ENCODE measurements at places on chromosomes 16 and 17.

- no peak for DNase-seq
Observed at GRCh38 chr16:11459722-11460121, 114.5 kb downstream of the RMI2 start.

DNA sequence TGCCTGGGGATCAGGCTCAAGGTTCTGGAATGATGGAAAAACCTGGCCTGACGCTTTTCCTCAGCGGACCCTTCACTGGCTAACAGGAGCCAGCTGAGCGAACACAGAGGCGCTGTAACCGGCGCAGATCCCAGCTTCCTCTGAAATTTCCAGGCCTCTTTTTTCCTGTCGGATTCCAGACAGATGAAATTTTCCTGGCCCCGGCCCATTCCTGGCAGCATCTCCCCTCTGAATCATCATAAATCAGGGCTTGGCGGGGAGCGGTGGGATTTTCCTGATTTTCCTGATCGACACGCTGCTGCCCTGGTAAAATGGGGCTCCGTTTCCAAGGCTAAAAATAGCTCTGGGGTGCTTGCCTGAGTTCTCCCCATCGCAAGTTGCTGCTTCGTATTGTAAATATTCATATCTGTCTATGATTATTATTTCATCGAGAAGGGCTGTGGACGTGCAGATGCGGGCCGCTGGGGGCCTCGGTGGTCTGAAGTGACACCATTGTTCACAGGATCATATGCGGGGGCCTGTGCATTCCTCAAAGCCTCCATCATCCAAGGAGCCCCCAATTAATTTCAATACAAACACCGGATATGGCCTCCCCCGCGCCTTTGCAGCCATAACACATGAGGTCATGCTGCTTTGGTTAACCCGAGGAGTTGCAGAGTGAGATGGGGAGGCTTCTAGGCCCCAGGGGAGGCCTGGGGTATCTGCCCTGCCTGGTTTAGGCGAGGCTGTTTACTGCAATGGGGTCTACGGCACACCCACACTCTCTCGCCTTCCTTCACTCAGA, 45.8 kb upstream of the ETV4 start:
- no peak for DNase-seq

- no peak for DNase-seq
Observed at GRCh38 chr17:62653826-62654761, 26.6 kb downstream of the MRC2 start.

GRCh38 chr16:12195296-12195695, 218.8 kb downstream of the SNX29 start:
- no peak for DNase-seq

- no peak for DNase-seq
Observed at GRCh38 chr16:57972306-57972705, 1.4 kb upstream of the CNGB1 start.

DNA sequence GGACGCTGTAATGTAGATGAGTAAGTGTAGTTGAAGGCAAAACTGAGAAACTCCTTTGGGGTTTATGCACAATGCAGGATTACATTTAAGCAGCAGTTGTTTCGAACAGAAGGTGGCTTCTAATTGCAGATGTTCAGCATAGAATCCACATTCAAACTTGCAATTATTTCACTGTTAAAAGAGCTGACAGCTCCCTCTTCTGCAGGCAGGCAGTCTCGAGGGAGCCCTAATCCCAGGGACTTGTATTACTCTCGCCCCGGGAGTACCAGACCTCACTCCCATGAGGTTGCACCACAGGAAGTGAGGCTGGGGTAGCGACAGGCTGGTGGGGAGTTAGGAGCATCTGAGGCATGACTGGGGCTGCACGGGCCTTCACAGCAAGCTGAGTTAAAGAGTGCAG, 484.3 kb upstream of the EEF2KMT start:
- DNase-seq = no peak

DNA sequence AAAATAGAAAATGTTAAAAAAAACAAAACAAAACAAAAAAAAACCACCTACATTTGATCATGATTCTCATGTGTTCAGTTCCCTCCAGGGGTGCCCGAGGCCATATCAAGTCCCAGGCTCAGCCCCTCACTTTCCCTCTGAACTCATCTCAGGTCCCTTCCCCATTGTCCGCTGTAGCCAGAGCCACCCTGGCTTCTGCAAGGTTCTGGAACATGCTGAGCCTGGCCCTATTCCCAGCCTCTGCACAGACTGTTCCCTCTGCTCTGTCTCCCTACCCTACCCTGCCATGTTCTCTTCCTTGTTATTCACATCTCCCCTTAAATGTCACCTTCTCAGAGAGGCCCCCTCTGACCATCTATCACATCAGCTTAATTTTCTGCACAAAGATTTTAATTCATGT, 46.9 kb downstream of the TK2 start:
- DNase-seq = no peak

- no peak for DNase-seq
Observed at GRCh38 chr16:89511374-89511773, 3.2 kb downstream of the SPG7 start.

- no peak for DNase-seq
Observed at GRCh38 chr17:4920351-4921048, 11.6 kb upstream of the GP1BA start.

GRCh38 chr16:21666772-21667171, 3.0 kb downstream of the OTOA start:
- no peak for DNase-seq

DNA sequence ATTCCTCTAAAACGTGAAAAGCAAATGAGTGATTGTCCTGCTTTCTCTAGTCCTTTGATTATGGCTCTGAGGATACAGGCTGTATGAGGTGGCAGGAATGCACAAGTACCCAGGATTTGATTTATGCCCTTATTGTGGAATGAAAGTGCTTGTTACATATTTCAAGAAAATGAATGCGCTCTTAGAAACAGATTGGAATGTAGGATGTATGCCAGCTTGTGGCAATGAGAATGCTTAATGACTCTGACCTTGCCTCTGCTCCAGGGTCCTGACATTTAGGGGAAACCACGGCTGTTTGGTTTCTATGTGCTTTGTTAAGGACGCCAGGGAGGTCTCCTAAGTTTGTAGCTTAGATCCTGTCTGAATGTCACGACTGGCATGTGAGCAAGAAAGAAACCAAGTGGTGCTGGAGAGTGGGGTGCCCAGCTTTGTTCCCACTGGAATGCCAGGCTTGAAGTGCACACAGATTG, 22.0 kb downstream of the PRCD start:
- DNase-seq = no peak

DNA sequence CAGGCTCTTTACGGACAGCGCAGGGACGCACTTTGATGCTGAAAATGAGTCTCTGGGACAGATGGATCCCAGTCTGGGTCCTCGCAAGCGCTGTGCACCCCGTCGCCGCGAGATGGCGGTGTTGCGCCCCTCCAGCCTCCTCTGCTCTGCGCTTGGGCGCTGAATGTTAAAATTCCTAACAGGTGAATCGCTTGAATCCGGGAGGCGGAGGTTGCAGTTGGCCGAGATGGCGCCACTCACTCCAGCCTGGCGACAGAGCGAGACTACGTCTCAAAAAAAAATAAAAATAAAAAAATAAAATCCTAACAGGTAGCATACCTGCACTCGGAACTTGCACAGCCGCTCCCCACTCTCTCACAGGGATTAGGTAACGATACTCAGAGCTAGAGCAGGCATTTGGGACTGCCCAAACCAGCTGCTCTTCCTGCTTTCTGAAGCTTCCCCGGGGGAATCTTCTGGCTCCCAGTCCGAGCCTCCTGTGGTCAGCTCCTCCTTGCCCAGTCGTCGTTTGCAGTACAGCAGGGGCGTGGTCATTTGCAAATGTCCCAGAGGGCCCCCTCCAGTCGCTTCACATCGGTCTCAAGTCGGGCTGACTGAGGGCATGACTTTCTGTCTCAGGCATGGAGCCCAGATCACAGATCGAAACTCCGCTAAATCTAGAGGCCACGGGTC, 26.2 kb upstream of the OSGIN1 start:
- no peak for DNase-seq

DNA sequence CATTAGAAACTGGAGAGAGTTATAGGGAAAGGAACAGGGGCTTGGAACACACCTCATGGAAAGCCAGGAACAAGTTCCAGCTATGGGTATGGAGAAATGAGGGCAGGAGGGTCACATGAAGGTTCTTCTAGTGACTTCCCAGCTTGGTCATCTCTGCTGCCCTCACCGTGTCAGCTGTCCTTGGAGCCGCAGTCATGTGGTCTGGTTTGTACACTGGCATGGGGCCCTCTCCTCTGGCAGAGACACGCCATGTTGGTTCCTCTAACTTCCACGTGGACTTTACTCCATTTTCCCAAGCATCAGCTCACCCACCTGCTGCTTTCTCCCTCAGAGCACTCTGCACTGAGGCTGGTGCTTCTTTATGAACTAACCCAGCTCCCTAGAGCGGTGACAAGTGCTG, 26.3 kb downstream of the MPG start:
- DNase-seq = no peak

DNA sequence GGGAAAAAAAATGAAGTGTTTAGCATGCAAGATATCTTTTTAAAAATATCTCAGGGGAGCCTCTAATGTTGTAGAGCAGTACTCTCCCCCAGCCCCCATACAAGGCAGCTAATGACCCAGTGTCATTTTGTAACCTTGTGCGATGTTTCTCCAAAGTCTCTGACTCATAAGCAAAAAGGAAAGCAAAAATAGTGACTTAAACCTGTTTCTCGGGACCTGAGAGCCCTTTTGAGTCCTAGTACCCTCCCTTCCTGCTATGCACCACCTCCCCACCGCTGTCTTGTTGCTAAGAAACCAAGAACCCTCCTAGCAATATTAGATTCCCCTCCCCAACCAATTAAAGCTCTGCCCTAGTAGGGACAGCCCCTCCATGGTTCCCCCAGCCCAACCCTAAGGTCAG, 2.8 kb downstream of the MYCBPAP start:
- no peak for DNase-seq

DNA sequence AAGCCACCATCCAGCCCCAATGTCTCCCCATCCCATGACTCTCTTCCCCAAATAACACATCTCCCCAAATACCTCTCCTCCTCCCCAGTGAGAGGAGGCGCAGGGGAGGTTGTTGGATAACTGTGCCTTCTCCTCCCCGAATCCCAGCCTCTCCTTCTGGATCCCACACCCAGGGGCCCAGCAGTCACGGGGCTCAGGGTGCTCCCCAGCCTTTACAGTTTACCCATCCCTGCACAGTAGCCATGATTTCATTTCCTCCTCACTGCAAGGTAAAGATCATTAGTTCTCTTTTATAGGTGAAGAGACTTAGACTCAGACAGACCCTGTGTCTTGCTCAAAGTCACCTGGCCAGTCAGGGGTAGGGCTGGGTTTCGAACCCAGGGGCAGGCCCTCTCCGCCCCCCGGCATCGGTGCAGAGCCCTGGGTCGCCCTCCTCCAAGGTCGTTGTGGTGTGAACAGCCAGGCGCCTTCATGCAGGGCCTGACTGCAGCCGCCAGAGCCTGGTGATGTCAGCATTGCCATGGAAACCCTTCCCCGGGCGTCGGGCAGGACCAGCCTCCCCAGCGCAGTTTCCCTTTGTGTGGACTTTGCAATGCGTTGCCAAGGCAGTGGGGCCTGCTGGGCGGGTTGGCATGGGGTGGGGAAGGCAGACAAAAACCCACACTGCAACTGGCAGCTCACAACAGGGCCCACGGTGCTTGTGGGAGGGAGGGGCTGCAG, 53.3 kb upstream of the TOB1 start:
- DNase-seq = peak; percentile 97

- DNase-seq = no peak
Observed at GRCh38 chr17:81993729-81994592, 16.5 kb downstream of the ASPSCR1 start.

DNA sequence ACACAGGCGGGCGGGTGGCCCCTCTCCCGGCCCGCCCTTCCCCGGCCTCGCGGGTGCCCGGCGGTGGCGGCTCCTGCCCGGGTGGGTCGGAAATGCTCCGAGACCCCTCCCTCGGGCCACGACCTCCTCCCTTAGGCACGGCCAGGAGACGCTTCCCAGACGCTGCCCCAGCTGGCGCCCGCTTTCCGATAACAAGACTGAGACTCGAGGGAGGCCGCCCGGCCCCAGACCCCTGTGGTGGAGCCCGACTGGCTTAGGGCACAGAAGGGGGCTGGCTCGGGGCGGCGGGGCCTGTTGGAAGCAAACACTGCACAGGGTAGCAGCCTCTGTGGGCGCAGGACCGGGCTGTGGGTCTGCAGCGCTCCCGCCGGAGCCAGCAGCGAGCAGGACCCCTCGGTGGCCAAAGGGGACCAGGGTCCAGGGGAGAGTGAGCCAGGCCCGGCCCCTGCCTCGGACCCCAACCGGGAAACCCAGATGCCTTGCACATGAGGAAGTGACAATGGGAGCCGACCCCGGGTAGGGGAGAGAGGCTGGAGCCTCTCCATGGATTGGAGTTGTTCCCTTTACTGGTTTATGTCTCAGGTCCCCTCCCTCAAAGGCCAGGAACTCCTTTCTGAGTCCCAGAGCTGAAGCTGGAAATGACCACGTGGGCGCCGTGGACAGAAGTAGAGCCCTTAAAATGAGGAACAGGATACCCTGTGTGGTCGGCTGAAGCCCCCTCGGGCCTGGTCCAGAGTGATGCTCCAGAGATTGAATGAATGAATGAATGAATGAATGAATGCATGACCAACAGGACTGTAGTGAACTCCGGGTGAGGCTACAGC, 19.8 kb upstream of the ADCY7 start:
- DNase-seq = no peak

DNA sequence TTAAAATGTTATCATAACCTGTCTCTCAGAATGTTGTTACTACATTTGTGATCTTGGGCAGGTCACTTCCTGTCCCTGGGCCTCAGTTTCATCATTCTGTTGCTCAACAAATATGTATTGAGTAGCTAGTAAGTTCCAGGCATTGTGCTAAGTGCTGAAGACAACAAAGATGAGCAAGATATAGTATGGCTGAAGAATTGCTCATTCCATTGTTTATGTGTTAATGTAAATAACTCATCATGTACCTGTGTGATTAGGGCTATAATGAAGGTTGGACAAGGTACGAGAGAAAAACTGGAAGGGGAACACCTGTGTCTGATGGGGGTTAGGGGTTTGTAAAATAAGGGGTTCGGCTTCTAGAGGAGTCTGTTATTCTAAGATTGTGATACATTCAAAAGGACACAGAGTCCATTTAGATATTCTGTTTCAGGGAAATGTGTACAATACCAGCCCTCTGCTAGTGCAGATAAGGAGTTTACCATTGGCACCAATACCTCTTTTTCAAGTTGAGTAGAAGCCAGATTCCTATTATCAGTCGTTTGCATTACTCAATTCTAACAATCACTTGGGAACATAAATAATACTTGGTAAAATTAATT, 20.0 kb downstream of the TUBG1 start:
- DNase-seq = no peak

DNA sequence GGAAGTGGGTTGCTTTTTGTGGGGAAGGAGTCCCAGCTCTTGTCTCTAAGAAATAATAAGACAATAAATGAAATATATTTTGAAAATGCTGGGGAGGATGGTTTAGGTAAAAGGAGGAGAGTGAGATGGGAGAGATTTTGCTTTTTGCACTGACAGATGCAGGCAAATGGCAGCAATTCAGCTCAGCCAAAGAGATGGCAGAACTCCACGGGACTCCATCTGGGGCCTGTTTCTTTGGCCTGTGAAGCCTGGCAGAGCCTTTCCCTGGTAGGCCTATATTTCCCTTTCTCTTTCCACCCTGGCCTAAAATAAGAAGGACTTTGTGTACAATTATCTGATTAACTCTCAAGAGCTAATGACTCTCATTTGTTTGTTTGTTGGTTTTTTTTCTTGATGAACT, 1525.1 kb downstream of the CDH11 start:
- peak; percentile 92 for DNase-seq
